ENCODE measurements at places on chromosomes 4 and X.

DNA sequence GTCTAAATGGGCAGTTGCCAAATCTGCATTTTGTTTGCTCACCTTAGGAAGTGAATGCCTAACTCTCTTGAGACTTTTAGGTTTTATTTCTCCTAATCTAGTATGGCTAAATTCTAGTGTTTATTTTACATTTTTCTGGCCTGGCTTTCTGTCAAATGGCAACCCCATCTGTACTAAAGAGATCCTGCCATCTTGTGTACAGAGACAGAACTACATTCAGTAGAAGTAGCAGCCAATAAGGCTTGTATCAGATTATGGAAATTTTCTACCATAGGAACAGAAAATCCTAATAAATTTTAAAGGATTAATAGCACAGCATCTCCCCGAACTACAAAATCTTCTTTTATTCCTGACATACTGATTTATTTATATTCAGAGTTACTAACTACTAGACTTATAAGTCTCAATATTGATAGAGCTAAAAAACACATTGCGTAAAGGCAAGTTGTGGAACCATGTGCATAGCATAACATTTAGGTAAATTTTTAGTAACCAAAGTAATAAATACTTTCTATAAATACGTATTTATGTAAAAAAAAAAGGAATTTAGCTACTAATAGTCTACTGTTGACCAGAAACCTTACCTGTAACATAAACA is 45.5 kb downstream of the TMEM144 start:
- no peak for DNase-seq

DNA sequence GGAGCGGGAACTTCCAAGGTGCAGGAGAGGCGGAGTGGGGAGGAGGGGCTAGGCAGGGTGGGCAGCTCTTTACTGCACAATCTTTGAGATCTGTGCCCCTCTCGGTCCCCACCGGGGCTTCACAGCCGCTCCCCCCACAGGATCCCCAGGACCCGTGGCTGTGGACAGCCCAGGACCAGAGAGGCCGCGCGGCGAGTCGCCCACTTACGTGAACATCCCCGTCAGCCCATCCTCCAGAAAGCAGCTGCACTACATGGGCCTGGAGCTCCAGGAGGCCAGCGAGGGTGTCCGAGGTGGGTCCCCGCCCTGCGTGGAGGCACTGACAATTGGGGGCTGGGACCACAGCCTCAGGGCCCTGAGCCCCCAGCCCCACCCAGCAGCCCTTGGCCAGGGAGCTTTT is 32.1 kb downstream of the LRPAP1 start:
- no peak for DNase-seq

DNA sequence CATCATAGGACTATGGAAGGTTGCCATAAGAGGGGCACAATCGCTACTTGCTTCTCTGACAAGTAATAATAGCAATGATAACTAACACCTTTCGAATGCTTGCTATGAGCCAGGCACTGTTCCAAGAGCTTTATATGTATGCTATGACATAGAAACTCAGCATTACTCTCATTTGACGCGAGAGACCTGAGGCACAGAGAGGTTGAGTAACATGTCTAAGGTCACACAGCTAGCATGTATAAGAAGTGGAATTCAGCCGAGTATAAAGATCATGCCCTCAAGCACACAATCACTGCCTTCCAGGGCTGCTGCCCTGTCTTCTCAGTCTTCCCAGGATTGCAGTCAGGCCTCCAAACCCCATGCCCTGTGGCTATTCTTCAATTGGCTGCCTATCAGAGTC is 19.5 kb downstream of the PJA1 start:
- DNase-seq, result no peak

GRCh38 chrX:37361596-37361995 is 12.4 kb downstream of the PRRG1 start:
- no peak for DNase-seq

- peak; percentile 36 for DNase-seq
Observed at GRCh38 chr4:6674500-6675149, 19.1 kb upstream of the S100P start.

- DNase-seq, result no peak
Observed at GRCh38 chr4:140219567-140219966, 65.6 kb upstream of the MAML3 start.

DNA sequence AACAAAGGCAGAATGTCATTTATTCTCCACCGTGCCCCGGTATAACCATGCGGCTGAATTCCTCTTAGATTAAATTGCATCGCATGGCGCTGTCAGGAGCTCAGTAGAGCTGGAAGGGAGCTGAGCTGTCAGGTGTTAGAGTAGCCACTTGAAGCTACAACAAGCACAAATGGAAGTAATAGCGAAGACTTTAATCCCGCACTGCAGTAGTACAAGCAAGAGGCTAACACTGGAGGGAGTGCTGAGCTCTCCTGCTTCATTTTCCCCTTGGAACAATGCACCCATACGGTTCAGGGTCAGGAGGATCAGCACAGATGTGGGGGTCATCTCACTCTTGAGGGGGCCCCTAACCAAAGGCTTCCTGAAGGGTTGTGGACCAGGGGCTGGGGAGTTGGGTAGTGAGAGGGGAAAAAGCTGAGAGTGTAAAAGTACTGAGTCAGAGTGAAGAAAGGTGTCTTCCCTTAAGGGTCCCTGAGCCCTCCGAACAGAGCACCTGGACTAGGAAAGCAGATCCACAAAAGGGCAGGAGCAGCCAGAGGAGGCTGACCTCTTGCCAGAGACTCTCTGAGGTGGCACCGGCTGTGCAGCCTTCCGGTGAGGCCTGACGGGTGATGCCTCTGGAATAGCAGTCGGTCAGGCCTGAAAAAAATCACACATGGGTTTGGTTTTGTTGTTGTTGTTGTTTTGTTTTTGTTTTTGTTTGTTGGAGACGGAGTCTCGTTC is 36.0 kb upstream of the CBR4 start:
- no peak for DNase-seq

GRCh38 chrX:52977953-52978352 is 19.6 kb upstream of the FAM156A start:
- no peak for DNase-seq

- no peak for DNase-seq
Observed at GRCh38 chr4:11589676-11590075, 161.0 kb upstream of the HS3ST1 start.

- no peak for DNase-seq
Observed at GRCh38 chrX:102976793-102977495, 39.9 kb downstream of the RAB40AL start.

- no peak for DNase-seq
Observed at GRCh38 chr4:182384631-182385091, 141.5 kb downstream of the TENM3 start.

DNA sequence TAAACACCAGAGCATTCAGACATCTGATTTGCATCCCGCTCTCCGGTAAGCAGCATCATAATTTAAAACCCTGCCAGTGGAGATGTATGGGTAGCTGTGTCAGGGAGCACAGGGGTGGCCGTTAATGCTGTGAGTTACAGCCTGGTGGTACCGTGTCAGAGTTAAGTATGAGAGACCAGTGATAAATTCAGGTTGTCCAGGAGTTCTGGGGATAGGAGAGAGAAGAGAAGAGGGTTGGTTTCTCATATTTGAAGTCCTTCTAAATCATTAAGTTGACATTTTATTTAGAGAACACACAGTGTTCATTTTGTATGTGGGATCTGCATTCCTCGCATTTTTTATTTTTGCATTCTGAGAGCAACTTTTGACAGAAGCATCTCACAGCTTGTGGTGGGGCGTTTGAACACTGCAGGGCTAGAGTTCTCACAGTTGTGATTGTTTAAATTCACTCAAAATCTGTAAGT is 157.6 kb downstream of the DCLK2 start:
- DNase-seq, result no peak

GRCh38 chr4:14749910-14750309 is 252.4 kb upstream of the CPEB2 start:
- DNase-seq, result no peak

GRCh38 chr4:114257501-114257900 is 278.1 kb upstream of the ARSJ start:
- no peak for DNase-seq

DNA sequence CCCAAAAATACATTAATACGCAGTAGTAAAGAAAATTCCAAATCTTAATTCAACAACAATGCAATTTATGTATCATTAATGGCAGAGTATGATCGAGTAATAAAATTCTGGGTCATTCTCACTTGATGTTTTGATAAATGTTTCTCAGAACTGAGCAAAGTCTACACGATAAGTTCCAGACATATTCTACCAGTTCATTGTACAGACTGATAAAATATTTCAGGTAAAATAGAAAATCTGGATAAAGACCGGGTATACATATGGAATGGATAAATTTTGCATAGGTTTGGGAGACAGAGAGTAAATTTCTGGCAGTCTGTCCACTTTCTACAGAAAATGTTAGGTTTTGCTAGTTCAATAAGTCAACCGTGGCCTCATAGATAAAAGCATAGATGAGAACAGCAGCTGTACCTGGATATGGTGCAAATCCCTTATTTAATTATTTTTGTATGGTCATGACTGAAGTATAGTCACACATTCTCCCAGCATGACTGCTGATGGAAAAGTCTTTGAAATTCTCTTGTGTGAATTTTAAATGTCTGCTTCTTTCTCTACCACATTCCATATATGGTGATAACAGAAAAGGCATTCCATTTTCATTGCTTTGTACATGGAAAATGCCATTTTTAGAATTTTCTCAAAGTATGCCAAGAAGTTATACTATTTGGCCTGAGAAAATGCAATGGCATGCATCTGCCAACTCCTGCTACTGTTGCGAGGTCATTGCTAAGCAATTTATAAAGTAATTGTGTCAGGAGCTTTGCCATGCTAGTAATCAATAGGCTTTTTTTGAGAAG is 301.9 kb upstream of the ARSJ start:
- no peak for DNase-seq

DNA sequence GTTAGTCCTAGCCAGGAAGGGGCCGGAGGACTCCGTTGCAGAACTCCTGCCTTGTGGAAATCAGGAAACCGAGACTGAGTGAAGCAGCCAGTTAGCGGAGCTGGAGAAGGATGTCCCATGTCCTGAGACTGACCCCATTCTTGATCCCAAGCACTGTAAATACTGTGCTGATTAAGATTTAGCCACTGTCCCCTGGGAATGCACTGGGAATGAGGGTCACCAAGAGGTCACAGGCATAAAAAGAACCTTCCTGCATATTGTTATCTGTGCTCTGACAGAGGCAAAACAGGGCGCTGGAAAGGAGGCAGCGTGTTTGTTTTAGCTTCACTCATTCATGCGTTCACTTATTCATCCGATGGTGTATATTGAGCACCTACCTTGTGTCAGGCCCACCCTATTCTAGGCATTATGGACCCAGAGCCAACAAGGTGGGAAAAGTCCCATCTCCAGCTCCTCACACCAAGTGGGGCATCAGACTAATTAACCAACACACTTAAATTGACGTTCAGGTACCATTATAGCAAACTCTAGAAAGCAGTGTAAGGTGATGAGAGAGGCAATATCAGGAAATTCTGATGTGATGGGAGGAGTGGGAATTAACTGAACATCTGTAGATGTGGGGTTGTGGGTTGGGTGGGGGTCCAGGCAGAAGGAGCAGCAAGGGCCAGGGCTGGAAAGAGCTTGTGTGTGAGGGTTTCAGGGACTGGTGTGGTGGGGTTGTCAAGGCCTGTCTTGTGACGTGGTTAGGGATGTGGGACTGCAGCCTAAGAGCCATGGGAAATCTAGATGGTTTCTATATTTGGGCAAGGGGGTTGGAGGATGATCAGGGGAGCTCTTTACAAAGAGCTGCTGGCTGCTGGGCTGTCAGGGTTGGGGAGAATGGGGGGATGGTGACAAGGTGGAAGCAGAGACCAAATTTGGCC is 10.6 kb upstream of the SLC2A9 start:
- no peak for DNase-seq

DNA sequence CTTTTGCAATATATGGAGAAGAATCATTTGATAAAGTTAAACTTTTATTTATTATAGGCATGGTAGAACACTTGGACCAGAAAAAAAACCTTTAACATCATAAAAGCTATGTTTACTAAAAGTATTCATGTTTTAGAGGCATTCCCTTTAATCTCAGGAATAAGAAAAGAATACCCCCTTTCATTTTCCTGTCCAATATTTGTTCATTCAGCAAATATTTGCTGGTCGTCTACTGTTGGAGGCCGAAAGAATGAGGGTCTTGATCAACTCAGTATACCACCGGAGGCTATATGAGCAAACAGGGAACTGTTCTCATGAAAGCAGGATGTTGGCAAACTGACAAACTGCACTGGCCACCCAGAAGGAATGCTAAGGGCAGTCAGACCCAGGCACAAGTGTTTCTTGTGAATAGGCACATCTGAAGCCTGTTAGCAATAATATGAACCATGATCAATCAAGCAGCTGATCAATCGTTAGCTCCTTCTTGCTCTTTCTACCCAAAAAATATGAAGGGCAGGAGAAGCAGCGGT is 480.8 kb upstream of the FAT1 start:
- no peak for DNase-seq

- DNase-seq, result no peak
Observed at GRCh38 chr4:40629401-40630334, at the start of gene RBM47. TSS of gene RBM47 (minus strand) at chr4:40629864. CDS start at chr4:40438893, 190,971 bp downstream.

- DNase-seq, result no peak
Observed at GRCh38 chrX:150599226-150599625, 30.8 kb downstream of the MTM1 start.

DNA sequence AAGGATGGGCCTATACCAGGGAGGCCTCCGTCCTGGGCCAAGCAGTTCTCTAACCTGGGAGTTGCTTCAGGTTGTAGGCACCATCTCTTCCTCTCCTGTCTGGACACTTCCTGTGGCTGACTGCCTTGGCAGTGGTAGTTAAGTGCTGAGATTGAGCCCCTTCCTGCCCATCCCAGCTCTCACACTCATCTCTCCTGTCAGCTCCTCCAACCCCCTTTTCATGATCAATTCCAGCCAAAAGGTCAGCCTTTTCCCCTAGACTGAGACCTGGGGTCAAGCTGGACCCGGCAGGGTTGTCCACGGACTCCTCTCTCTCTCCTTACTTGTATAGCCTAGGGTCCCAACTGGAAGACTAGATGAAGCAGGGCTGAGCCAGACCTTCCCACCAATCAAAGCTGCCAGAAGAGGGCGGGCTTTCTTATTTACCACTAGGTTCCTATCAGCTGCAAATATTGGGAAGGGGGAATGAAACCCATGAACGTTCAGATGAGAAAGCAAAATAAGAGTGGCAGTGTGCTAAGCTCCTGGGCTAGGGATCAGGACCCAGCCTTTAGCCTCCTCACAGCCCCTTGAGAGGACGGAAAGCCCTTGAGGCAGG is 34.5 kb downstream of the KDM5C start:
- no peak for DNase-seq

DNA sequence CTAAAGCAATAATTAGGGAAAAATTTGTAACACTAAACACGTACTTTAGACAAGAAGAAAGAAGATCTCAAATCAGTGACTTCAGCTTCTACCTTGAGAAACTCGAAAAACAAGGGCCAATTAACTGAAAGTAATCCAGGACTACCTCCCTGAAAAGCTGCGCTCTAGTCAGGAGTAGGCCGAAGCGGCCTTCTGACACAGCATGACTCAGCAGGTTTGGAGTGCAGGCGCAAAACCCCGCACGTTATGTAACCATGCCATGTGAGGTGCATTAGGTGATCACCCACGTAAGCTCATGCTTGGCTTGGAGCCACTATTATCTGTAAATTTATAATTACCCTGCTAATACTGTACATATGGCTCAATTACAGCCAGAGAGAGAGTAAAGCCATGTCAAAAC is 52.8 kb upstream of the CCDC149 start:
- DNase-seq, result no peak

GRCh38 chrX:24198101-24198500 is 48.6 kb downstream of the ZFX start:
- no peak for DNase-seq

Data from stimulated activated CD8-positive, alpha-beta memory T cell treated with anti-CD3 and anti-CD28 coated beads, Interleukin-4, amount 100 ng/mL, for 4 hours (primary cell).